Activated T-helper 1 cell treated with Interleukin-2 at 50 U/mL for 16 hours (primary cell): ENCODE measurements at places on chromosomes 13 and 19.
A peak's percentile ranks its signal among the peaks of the same experiment; 100 is the strongest.

DNA sequence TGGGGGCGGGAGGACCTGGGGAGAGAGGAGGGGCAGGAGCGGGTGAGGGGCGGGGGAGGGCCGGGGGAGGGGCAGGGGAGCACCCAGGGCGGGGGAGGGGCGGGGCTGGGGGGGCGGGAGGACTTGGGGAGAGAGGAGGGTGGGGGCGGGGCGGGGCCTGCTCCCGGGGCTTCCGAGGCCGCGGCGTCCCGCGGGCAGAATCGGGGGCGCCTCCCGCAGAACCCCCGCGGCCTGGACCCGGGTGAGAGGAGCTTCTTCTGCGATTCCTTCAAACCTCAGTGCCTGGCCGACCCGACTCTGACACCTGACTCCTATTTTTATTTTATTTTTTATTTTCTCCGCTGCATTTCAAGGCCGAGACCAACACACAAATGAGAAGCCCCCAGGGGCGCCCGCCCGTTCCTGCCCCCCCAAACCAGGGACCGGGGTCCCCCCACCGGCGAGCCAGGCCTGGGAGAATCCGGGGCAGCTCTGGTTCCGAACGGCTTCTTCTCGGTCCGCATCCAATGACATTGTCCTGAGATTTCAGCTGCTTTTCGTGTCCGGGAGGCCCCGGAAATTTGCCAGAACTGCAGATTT lies 470 bp upstream of the GRTP1 start:
- DNase-seq: no peak

DNA sequence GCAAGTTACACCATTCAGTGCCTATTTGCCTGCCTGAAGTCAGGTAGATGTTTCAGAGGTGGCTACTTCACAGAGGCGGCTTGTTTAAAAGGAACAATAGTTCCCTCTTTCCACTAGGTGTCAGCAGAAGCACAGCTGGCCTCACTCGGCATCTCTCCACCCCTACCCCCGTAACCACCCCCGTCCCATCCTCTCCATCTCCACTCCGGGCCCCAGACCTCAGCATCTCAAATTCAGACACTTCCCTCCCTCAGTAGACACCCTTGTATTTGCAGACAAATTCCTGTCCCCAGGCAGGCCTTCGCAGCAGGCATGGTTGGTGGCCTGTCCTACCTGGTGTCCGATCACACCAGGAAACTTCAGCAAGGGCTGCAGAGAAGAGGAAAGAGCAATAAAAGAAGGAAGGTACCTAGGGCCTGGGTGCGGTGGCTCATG lies 9.1 kb upstream of the DPP9 start:
- DNase-seq: peak; percentile 19

GRCh38 chr13:68897331-68897928 lies 1210.2 kb upstream of the ATXN8OS start:
- DNase-seq: no peak

- no peak for DNase-seq
Measured at GRCh38 chr13:19772306-19772705, 10.4 kb downstream of the PSPC1 start.

DNA sequence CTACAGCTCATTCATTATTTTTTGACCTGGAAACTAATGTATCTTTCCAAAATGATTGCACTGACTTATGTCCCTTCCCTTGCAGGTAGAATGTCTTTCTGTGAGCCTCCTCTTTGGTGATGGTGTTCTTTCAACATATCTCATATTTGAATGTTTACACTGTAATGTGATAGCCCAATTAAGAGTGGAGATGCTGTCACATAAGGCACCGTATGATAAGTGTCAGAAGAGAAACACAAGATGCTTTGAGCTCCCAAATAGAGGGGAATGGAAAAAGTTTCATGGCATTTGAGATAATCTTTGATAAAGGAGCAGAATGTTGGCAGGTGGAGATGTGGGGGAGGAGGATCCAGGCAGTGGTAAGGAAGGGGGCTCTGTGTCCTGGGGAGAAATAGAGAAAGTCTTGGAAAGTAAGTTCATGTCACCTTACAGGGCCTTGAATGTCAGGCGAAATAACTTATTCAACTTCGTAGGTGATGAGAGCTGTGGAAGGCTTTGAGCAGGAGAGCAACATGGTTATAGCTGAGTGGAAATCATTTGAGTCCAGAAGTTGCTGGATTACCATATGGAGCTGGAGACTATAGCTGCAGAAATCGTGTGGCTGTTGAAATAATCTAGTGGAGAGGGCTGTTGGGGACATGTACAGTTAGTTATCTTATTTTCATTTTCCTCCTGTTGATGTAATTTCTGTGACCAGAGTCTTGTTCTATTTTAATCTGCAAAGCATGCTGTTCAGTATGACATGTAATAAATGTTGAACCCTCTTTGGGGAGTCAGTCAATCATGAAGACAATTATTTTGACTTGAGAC lies 10.3 kb upstream of the RNF113B start:
- DNase-seq: no peak

DNA sequence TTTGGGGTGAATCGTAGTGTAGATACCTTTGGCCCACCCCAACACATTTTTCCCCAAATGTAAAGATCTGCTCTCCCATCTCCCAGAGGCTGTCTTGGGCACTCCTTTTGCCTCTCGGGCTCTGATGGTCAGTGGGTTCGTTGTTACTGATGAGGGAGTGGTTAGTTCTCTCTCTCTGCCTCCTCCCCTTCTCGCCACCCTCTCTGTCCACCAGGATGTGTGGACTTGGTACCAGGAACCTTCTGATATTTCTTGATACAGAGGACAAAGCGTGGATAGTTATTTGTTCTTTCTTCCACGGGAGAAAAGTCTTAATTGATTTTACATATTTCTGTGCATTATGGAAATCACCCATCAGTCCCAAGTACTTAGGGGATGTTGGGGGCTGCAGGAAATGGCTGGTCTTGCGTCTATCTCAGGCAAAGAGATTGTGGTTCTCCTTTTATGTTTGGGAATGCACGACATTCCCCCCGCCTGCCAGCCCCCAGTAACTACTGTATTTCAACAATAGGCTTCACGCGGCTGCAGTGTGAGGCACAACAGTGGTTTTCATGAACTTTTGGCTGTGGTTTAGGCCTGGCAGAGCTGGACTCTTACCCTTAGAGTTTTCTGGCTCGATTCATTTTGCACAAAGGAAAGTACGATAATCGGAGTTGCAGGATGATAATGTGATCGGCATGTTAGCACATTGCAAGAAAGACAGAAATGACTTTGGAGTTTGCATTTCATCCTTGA lies 79.0 kb upstream of the ZNF536 start:
- no peak for DNase-seq
